NCI-H524 treated with DMSO at 0.1 percent for 48 hours (cell line): ENCODE measurements at places on chromosomes 2 and 18.
A peak's percentile ranks its signal among the peaks of the same experiment; 100 is the strongest.

DNA sequence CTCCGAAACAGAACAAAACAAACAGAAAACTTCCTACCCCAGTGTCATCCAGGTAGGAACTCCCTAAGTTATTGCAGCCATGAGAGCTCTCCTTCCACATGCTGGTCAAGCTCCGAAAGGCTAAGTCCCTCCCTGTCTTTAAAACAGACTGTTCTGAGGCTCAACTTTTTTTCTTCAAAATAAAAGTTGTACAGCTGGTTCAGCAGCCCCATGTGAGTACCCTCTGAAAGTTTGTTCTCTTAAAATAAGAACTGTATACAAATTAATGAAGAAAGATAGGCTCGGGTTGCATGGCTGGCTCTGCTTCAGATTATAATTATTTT lies at the start of gene PDE1A:
Gene PDE1A, minus strand, starts transcription at position 119 of the 323 bp plus-strand sequence.
- no peak for DNase-seq

DNA sequence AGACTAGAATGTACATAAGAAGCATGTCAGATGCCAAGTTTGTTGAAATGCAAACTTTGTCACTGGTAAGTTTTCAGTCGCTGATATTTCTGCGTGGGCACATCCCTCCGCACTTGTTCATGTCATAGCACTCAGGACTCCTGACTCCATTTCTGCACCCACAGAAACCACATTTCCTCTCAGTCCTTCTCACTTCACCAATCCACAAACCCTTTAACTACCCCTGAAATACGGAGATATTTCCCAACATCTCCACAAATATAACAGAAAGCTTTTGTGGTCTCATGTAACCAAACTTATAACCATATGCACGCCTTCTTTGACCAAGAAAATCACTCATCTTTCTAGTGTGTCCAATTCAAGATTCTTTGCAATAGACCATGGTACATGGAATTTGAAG lies 276.9 kb upstream of the ERBB4 start:
- DNase-seq = no peak

DNA sequence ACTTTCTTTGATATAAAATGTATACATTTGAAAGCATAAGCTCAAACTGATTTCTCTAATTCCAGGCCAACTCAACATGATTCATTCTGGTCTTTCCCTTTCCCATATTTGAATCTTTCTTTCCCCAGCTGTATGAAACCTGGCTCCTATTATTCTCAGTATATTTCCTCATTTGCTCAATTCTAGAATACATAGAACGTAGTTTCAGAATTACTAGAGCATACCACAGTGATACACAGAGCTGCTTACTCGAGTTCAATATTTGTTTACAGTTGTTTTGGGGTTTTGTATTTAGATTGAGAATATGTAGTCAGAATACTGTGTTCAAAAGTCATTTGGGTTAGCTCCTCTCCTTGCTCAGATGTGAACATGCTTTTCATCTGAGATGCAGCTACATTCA lies 43.0 kb downstream of the TNFRSF11A start:
- DNase-seq = no peak

DNA sequence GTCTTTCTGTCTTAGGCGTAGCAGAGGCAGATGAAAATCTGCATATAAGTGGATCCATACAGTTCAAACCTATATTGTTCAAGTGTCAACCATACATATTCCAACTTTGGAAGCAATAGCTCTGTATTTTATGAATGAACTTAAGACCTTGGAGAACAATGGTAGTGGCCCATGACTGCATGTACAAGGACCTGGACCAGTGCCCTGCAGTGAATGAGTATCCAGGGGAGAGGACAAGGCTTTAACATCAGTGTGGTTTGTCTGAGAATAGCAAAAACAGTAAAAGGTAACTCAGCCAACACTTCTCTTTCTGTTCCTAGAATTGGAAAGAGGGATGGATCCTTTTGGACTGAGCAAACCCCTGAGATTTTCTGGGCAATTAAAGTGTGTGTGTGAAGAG lies 230.8 kb upstream of the LINC00305 start:
- DNase-seq = no peak

- no peak for DNase-seq
Observed at GRCh38 chr18:26960911-26961310, 95.4 kb upstream of the AQP4 start.

DNA sequence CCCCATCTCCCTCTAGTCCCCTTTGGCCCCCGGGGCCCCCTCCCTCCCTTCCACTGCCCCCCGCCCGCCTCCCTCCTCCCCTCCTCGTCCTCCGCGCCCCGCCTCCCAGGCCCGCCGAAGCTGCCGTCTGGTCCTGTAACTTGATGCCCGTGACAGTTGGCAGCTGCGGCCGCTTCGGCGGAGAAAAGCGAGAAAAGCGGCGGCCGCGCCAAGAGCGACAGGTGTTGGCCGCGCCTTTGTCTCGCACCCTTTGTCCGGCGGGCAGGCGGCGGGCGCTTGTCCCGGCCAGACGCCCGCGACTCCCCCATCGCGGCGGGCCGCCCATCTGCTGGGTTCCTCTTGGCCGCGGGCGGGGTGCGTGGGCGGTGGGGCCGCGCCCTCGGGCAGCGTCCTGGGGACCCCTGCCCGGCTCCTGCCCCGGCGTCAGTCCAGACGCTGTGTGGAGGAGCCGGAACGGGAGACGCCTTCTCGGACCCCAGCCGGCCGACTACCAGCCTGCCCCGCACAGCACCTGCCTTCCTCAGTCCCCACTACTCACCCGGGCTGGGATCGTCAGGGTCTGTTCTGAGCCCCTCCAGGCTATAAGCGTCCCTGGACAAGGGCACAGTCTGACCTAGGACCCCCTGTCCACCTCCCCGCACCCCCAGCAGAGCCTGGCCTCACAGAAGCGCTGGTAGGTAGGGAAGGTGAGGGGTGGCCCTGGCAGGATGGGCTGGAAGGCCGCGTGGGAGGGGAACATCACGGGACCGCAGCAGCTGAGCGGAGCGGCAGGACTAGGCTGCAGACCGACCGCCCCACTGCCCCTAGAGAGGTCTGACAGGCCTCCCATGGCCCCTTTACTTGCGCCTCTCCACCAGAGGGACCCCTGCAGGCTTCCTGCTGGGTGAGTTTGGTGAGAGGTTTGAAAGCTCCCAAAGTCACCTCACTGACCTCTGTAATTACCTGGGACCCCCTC lies 1.2 kb upstream of the HES6 start:
- peak; percentile 71 for DNase-seq
